ENCODE measurements at places on chromosomes 11 and 22.

DNA sequence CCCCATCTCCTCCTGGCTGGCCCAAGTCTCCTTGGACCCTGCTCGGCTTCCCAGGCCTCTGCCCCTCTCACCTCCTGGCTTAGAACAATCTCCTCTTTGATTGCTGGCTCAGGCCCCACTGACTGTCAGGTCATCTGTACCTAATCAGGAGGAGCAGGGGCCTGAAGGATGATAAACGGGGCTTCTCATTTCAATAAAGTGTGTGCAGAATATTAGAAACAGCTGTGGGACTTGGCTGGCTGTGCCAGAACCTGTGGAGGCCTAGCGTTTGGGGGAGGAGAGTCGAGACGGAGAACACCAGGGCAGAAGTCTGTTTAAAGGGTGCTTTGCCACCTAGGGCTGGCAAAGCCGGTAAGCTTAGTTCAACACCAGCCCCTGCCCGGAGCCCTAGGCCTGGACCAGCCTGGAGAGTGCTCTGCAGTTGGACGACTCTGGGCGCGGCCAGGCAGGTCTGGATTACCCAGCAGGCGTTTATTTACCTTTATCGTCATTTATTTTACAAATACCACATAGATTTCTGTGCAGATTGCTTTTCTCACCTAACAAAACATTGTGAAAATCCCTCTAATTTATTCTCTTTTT lies 10.1 kb upstream of the VSIG10L2 start:
- no peak for DNase-seq

GRCh38 chr11:86671531-86672006 lies 847 bp downstream of the ME3 start:
- no peak for DNase-seq

DNA sequence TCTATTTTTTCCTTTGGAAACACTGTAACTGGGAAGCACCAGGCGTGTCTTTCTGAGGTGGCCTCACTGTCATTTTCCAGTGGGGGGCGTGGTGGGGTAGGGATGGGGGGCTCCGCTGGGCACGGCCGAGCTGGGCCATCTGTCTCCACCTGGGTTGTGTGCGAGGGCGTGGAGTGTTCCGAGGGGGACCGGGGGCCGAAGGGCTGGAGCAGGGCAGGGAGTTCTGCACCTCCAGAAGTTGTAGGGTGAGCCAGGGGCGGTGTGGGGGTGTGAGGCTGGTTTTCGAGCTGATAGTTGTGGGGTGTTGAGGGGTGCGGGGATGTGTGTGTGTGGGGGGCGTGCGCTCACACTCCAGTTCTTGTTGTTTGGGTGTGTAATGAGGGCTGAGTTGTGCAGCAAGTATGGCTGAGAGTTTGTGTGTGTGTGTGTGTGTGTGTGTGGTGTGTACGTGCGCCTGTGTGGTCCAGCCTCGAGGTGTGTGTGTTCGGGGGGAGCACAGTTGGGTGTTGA lies 10.8 kb downstream of the YPEL4 start:
- no peak for DNase-seq

GRCh38 chr11:46352063-46352841 lies 5.0 kb downstream of the DGKZ start:
- no peak for DNase-seq

DNA sequence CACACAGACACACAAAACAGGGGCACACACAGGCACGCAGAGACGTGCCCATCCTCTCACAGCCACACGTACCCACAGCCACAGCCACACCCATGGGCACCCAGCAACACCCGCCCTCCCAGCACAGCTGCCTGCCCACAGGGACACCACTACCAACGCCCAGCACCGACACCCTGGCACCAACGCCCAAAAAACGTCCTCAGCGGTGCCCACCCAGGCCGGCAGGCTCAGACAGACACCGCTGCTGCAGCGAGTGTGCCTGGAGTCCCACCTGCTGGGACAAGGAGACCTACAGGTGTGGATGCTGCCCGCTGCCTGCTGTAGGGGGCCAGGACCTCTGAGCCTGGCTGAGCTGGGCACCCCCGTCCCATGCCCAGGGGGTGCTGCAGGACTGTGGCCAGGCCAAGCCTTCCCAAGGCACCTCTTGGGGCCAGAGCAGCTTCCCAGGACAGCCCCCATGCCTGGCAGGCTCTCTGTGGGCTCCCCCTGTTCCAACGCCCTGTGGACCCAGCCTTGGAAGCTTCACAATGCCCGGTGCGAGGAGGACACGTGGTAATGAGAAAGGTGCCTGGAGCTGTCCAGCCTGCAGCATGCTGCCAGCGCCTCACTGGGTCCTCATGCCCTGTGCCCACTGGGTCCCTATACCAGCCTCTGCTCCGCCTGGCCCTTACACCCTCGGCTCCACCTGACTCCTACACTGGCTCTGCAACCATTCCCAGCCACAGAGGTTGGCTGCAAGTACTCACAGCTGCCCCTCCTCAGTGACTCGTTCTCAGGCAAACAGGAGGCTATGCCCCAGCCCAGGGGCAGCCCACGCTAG lies 45.8 kb upstream of the TH start:
- DNase-seq = no peak

DNA sequence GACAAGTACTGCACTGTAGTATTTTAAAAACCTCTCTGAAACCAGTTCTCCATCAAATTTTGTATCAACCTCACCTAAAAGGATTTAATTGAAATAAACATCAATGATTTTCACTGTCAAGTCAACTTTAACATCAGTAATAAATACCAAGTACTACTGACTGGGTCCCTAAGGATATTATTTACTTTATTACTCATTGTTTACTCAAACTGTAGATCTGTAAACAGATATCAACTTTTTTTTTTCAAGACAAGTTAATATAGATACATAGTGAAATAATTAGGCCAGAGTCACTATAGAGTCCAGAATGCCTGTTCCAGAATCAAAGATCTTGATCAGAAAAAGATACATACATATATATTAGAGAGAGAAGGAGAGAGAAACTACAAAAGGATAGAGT lies 1.6 kb downstream of the RNF141 start:
- no peak for DNase-seq

DNA sequence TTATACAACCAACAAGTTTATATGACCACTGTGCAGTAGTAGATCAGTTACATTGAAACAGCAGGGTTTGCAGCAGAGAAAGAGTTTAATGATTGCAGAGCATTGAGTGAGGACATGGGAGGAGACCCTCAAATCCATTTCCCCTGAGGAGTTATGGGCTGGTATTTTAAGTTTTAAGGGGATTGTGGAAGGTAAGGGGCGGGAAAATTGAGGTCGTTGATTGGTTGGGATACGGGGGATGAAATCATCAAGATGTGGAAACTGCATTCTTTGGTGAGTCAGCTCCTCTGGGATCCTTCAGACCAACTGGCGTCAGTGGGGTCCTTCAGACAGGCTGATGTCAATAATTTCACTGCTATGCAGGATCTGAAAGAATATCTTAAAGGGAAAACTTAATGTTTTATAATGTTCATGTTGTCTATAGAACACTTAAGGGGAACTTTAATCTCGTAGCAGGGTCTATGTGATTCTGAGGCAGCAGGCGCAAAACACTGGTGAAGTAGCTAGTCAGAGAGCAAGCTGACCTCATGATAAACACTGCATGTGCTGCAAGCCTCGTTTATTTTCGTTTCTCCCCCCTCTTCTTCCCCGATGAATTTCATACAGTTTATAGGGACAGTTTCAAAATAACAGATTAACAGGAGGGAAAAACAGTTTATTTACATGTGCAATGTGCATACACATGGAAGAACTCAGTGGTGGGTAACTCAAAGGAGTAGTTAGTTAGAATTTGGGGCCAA lies 17.4 kb upstream of the BACE1-AS start:
- no peak for DNase-seq

GRCh38 chr11:38278457-38279141 lies 1680.6 kb upstream of the RAG2 start:
- DNase-seq = no peak

DNA sequence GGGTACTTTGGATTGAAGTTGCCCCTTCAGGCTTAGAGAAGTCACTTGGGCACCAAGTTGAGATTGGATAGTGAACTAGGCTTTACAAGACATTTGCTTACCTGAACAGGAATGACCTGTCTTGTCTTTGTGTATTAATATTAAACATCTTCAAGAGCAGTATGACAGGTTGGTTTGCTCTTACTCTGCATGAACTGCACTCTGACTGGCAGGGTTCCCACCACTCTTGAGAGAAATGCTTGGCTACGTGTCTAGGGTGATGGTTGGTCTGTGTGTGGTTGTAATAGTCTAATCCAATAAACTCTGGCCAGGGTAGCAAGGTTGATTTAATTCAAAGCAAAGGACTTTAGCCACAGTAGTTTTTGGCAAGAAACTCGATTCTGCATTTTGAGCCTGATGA lies 20.1 kb upstream of the SPTBN2 start:
- DNase-seq = no peak

GRCh38 chr22:29230972-29231875 lies 25.5 kb downstream of the EMID1 start:
- no peak for DNase-seq

DNA sequence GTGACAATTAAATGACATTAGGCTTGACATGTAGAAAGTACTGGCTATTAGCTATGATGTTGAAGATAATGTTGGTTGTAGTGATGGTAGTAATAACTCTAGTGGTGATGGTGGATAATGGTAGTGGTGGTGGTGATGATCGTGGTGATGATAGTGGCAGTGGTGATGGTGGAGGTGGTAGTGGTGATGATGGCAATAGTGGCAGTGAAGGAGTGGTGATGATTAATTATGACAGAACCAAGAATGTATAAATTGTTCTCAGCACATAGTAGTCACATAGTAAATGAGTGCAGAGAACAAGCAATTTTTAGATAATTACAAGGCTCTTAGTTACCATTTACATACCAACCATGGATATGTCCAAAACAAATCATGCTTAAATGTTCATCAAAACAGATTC lies 5.3 kb upstream of the CD44 start:
- no peak for DNase-seq

GRCh38 chr11:121194731-121195596 lies 93.9 kb downstream of the TECTA start:
- DNase-seq = no peak

DNA sequence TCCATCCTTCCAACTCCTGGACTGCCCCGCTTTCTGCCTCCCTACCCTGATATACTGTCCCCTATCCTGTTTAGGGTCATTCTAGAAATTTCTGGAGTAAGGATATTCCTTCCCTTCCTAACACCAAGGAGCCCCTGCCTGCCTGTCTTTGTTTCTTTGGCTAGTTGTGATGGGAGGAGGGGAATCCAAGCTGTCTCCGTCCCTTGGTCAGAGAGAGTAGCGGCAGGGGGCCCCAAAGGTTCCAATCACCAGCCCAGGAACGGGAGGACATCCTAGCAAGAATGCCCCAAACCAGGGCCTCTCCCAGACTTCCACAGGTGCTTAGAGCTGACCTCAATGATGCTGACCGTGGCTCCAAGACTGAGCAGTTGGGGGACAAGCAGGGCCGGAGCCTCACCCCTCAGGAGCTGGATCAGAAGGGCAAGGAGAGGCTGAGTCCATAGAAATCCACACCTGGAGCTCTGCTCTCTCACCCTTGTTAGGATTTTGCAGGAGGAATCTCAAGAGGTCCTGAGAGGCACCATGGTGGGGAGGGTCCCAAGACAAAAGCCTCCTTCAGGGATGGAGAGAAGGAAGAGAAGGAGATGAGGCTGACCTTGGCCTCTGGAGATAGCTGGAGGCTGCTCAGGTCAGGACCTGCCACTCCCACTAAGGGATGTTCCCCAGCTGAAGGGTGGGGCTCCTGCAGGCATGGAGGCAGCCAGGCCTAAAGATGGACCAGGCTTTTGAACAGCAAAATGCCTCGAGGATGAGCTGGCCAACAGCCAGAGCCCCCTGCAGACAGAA lies 13.6 kb downstream of the SLC22A12 start:
- no peak for DNase-seq

- no peak for DNase-seq
Measured at GRCh38 chr11:46896719-46897406, 21.5 kb downstream of the LRP4 start.

DNA sequence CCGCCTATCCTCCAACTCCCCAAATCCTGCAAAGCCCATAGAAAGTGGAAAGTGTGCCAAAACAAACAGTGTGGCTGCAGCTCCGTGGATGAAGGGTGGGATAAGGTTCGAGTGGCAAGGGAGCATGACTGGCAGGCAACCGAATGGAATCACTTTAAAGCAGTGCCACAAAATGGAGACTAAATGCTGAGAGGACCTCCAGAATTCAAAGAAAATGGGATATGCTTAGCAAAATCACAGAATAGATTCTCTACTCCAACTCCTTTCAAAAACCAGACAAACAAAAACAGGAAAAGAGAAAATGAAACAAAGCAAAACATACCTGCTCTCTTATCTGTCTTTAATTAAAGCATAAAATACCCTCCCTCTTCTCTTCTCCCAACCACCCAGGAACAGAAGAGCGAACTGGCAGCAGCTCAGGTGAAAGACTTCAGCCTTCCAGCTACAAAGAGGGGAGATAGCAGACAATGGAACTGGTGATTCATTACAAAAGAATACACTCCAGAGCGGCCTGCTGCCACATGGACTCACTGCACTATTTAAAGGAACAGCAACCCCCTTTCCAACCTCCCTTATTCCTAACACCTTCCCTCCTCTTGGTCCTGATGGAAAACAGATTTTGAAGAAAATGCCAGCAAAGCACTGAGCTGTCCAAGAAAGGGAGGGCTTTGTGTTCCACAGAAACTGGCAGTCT lies 118.5 kb downstream of the APOL5 start:
- DNase-seq = no peak

DNA sequence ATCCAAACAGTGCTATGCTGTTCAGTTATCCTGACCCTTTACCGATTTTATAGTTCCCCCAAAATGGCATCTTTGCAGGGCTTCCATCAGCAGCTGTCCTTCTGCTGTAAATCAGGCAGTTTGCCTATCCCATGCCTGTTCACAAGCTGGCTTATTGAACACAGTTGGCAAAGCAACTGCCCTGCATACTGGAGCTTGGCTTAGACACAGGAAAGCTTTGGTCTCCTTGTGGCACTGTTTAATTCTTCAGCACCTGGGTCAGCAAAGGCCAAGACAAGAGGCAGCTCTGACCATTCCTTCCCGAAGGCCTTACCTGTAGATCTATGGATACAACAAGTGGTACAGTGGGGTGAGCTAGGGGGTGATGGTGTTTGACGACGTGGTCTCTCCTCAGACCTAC lies 32.2 kb downstream of the TSPAN18 start:
- no peak for DNase-seq

GRCh38 chr11:14672635-14673034 lies 29.0 kb downstream of the PDE3B start:
- no peak for DNase-seq

DNA sequence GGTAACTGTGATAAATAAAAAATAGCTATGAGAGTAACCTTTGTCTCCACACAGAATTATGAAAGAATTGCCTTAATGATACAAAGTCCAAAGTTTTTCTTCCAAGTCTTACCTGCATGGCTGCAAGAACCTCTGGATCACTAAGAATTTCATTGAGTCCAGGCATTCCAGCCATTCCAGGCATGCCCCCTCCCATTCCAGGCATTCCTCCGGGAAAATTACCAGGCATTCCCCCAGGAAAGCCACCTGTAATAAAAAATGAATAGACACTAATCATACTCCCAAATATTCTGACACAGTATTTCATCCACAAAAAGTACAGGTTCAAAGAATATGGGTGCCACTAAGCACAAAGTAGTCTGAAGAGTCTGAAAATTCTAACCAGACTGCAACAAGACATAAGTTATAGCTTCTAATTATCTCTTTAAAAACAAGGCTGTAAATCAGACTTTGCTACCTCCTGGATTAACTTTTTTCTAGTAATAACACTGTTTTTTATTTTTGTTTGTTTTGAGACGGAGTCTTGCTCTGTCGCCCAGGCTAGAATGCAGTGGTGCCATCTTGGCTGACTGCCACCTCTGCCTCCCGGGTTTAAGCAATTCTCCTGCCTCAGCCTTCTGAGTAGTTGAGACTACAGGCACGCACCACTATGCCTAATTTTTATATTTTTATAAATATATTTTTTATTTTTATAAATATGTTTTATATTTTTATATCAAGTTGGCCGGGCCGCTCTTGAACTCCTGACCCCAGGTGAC lies 8.0 kb upstream of the SLC25A17 start:
- no peak for DNase-seq
